ENCODE measurements at places on chromosomes 13 and 19.

GRCh38 chr13:36888645-36889044, 31.4 kb downstream of the SMAD9 start:
- no peak for DNase-seq

GRCh38 chr13:32264407-32264806, 50.8 kb downstream of the ZAR1L start:
- DNase-seq: no peak

- no peak for DNase-seq
These were observed 117.2 kb downstream of the ZIC5 start for GRCh38 chr13:99854366-99854765.

GRCh38 chr13:81848291-81848690, 1507.4 kb upstream of the SPRY2 start:
- no peak for DNase-seq

DNA sequence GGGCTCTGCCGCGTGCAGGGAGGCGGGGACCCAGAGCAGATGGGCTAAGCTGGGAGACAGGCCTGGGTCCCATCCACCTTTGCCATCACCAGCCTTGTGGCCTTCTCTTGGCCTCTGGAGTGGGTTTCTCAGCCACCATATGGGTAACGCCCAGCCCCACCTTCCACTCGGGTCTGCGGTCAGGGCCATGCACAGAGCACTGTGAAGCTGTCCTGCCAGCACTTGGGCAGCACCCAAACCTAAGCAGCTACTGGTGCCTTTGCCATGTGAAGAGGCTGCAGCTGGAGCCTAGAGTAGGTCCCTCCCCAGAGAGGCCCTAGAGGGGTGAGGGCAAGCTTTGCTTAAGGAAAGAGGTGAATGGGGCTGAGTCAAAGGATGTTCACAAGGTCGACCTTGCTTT, 24.1 kb upstream of the NPAS1 start:
- no peak for DNase-seq

- no peak for DNase-seq
These were observed 179.7 kb downstream of the STK24 start for GRCh38 chr13:98397221-98397620.

GRCh38 chr13:75612354-75612753, 23.8 kb upstream of the LMO7 start:
- no peak for DNase-seq

- DNase-seq: no peak
These were observed 156.8 kb downstream of the FLT1 start for GRCh38 chr13:28338006-28338574.

DNA sequence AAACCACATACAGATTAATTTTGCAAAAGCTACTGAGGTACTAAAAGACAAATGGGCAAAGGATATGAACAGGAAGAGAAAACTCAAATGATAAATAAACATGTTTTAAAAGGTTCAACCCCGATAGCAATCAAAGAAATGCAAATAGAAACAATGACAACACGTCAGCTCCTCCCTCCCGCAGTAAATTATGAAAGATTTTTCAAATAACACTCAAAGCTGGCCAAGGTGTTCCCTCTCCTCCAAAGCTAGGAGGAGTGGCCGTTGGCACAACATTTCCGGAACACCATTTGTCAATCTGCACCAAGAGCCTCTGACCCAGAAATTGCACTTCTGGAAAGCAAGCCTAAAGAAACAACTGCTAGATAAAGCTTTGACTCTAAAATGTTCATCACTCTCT, 28.3 kb downstream of the INSR start:
- DNase-seq: no peak

GRCh38 chr13:110876609-110877008, 38.3 kb downstream of the ANKRD10 start:
- DNase-seq: no peak

GRCh38 chr13:100530671-100531213, 57.8 kb downstream of the GGACT start:
- no peak for DNase-seq

DNA sequence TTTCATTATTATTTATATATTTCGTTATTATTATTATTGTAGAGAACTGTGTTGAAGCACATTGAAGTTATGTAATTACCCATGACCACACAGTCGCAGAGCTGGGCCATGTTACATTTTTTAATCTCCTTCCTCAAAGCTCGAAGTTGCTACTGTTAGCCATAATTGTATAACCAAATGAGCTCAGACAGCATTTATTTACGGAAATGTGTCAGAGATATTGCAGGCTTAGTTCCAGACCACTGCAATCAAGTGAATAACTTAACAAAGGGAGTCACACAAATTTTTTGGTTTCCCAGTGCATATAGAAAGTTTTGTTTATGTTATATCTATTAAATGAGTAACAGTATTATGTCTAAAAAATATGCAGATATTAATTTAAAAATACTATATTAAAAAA, 147.1 kb upstream of the SLITRK1 start:
- DNase-seq: no peak

DNA sequence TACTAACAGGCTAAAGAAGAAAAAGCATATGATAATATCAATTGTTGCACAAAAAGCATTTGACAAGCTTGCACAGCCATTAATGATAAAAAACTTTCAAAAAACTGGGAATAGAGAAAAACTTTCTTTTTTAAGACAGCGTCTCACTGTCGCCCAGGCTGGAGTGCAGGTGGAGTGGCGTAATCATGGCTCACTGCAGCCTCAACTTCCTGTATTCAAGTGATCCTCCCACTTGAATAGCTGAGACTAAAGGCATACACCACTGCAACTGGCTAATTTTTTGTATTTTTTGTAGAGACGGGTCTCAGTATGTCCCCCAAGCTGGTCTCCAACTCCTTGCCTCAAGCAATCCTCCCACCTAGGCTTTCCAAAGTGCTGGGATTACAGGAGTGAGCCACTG, 382.8 kb downstream of the TSHZ3 start:
- DNase-seq: no peak

DNA sequence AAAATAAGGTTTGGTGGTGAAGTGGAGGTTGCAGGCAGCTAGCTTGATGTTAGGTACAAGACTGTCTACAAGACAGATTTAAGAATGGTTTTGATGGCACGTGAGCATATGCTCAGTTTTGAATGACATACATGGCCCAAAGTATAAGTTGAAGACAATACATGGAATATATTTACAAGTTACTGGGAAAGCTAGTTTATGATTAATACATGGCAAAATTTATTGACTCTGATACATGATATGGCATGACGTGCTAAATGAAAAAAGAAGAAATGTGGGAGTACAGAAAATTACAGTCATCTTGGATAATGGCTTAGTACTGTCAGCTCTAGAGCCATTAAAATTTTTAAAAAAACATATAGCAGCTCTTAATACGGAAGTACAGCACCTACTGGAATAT, 4.4 kb downstream of the KLF5 start:
- DNase-seq: no peak

Data from cerebellar nuclear complex (tissue), 1 donor.